Sciatic nerve (tissue), 2 donors: ENCODE measurements at places on chromosomes 2 and 18. TPM values are rescaled to one million over a fixed set of nuclear protein-coding genes. Genes with fewer than 3 reads are reported as not detected.
A peak's percentile ranks its signal among the peaks of the same experiment; 100 is the strongest.

GRCh38 chr2:108376774-108377173 is 980 bp upstream of the SULT1C4 start:
- no peak for DNase-seq

DNA sequence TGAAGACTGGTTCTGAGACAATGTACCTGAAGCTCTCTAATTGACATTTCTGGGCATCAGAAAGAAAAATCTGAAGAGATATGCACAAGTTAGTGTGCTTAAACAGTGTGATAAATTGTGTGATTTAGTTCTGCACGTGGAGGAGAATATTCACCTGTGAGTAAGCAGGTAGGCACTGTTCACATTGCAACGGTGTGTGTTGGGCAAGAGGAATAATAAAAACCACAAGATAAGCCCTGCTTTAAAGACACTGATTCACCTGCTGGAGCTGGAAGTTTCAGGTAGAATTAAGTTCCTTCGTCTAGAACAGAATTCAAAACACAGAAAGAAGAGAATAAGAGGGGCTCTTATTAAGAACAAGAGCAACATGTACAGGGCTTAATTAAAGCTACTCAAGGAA is 864.3 kb upstream of the SOX11 start:
- no peak for DNase-seq

DNA sequence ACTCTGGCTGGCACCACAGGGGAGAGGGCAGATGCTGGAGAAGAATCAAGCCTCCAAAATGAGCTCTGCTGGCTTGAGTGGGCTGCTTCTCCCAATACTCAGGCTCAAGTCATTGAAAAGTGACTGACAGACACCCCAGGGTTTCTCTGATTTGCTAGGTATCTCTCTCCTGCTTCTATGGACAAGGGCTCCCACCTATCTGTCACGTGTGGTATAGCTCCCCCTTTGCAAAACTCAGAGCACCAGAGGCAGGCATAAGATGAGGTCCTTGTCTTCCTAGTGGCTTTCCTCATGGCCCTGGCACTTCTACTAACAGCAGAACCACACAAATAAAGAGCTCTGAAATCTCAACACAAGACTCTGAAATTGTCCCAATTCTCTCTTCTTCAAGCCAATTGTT is 105.2 kb downstream of the GALNT14 start:
- no peak for DNase-seq

DNA sequence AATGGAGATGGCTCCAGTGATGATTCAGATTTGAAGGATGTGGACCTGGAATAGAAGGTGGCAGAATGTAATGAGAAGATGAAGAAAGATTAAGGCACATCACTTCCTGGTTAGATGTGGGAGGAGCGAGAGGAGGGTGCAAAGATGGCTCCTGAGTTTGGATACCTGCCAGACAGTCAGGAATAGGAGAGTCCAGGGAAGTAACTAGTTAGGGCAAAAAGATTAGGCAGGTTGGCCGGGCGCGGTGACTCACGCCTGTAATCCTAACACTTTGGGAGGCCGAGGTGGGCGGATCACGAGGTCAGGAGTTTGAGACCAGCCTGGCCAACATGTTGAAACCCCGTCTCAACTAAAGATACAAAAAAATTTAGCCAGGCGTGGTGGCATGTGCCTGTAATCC is 5.6 kb downstream of the C2orf74 start:
- DNase-seq, result no peak

- no peak for DNase-seq
These were observed 102.1 kb upstream of the CDC42EP3 start for GRCh38 chr2:37773371-37774130.

- DNase-seq, result no peak
These were observed 28.6 kb downstream of the TLK1 start for GRCh38 chr2:171132086-171132485.

GRCh38 chr2:239271471-239271870 is 129.3 kb downstream of the HDAC4 start:
- peak; percentile 56 for DNase-seq

DNA sequence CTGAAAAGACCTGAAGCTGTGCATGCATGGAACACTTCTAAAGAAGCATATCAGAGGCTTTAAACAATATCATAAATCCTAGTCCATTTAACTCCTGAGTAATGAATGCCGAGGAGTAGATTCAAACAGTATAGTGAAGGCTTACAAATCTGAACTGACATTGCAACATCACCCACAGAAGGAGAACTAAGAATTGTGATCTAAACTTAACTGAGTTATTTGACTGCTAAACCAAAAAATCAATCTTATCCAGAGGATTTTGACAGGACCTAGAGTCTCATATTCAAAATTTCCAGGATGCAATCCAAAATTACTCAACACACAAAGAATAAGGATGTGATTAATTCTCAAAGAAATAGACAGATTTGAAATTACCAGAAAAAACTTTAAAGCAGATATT is 181.0 kb downstream of the SLC39A10 start:
- DNase-seq, result no peak

DNA sequence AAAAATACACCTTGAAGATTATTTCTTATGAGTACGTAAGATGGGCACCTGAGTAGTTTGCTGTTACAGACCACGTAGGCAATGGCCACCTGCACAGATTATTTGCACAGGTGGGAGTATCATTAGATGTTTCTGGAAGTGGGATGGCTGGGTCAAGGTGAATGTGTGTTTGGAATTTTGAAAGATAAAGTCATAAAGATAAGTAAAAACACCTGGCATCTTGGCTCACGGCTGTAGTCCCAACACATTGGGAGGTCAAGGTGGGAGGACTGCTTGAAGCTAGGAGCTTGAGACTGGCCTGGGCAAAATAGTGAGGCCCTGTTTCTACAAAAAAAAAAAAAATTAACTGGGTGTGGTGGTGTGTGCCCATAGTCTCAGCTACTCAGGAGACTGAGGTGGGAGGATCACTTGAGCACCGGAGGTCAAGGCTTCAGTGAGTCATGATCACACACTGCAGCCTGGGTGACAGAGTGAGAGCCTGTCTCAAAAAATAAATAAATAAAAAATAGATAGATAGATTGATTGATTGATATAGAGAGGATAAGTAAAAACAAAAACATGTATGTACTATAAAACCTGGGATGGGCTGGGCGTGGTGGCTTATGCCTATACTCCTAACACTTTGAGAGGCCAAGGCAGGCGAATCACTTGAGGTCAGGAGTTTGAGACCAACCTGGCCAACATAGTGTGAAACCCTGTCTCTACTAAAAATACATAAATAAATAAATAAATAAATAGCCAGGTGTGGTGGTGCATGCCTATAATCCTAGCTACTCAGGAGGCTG is 30.4 kb downstream of the ODC1 start:
- DNase-seq, result no peak

GRCh38 chr18:71598374-71598773 is 945.8 kb downstream of the CBLN2 start:
- no peak for DNase-seq

GRCh38 chr2:154226931-154227330 is 355.2 kb downstream of the GALNT13 start:
- no peak for DNase-seq

- DNase-seq, result no peak
These were observed 22.3 kb upstream of the ERICH2 start for GRCh38 chr2:170747921-170748320.

DNA sequence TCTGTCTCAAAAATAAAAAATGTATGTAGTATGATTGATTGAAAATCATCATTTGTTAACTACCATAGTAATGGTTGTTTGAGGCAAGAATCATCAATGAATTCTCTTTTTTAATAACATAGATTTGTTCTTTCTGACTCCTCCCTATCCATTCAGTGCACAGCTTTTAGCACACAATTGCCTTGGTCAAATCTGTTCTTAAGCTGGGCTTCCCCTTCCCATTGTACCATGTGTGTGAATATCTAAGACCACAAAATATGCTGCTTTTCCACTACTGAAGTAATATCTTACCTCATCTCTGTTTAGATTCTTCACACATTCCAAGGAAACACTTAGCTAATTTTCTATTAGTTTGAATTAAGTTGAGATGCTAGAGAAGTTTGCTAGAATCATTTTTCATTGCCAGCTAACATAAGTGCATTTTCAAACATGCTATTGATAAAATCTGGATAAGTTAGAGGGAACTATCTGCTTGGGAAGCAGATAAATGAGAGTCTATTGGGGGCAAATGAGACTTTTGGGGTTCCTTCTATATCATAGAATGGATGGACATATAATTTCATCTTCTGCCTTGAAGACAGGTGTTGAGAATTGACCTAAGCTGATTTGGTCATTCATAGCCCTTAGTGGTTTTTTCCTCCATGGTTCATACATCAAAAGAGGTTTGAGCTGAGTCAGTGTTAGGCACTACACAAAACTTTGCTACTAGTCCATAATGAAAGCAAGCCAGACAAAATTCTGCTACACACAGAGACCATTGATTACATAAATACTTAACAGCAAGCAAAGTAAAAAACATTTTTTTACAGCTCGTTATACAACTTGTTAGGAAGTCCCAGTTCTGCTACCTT is 231.9 kb downstream of the PLCL1 start:
- DNase-seq, result no peak

GRCh38 chr2:241358470-241358869 is 2.4 kb downstream of the FARP2 start:
- DNase-seq, result no peak

DNA sequence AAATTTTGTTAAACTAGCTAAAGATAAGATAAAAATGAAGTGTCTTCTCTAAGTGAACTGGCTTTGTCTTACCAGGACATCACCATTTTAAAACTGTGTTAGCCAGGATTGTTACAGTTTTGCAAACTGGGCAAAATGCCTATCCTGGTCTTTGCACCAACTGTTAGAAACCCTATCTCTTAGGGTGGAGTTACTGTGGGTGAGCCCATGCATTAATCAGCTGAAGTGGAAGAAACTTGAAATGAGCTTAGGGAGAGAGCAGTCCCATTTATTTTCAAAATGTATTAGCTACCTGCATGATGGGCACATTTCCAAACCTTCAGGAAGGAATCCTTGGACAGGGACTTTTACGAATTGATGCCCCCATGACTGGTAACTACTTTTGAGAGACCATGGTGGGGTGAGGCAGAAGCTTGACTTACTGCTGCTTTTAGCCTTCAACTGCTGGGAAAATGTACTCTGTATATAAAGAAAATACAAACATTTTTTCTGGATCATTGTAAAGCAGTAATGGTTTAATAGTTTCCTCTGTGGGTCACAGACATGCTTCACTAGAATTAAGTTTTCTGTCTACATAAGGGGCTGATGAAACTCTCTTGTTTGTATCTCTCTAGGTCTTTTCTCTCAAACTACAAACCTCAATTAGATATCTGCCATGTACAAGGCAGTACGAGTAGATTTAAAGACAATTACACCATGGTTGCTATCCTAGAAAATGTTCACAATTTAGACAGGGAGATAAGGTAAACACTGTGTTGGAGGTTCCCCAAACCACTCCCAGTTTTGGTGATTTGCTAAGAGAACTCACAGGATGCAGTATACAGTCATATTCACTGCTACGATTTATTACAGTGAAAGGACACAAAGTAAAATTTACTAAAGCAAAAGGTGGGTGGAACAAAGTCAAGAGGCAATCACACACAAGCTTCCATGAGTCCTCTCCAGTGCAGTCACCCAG is 321.4 kb upstream of the MMADHC start:
- DNase-seq, result no peak

GRCh38 chr2:25340181-25340921 is 1.4 kb downstream of the DNMT3A start:
- DNase-seq, result no peak

DNA sequence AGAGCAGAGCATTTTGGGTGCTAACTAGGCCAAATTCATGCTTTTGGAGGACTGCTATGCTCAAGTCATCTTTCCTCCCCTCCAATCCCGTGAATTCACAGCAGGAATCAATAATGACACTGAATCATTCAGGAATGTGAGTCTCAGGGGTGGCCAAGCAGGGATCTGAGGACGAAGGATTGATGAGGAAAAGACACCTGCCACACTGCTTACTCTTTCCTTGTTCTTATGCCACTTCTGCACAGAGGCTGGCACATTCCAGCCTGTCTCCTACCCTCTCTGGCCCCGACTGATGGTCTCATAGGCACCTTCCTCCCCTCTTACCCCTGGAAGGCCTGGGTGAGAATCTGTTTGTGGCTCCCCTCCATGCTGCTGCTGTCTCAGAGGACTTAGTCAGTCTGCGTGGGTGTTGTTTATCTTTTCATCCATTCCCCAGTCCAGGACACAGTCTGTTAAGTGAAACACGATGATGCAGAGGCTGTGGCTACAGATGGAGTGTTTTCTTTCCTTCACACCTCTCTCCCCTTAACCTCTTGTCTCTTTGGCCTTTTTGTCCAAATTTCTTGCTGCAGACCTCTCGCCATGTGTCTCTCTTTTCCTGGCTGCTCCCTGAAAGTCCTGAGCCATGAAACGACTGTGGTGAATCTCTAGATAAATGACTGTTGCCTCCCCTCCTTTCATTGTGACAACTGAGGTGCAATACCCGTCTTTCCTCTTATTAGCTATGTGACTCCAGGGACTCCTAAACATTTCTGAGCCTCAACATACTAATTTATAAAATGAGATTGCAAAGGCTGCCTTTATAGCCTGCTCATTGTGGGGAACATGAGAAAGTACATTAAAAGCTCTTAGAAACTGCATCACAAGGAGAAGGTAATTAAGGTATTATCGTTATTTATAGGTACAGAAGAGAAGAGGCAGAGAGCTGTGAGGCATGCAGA is 86.9 kb downstream of the RDH14 start:
- no peak for DNase-seq

DNA sequence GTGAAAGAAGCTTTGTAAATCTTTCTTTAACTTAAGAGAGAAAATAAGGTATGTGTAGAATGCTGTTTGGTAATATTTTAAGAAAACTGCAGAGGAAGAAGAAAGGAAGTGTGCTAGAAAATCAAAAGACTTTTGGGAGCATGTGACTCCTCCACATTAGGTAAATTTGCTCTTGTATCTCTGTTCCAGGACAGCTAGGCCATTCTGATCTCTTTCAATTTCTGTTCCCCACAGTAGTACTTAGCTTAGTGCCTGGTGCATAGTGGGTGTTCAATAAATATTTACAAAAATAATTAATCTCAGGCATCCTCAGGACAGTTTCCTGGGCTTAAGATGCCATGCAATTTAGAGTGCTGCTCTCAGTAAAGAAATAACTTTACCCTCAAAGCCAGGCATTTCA is 105.0 kb downstream of the GPD2 start:
- no peak for DNase-seq

Gene CLEC4F
- total RNA-seq, result 1.7 TPM

Gene PTPN2
- total RNA-seq, result 44.0 TPM

Gene LYG2
- total RNA-seq, result not detected

Gene HOXD12
- total RNA-seq, result not detected

Gene C2orf76
- total RNA-seq, result 17.6 TPM

Gene CHRND
- not detected for total RNA-seq

Gene SLC5A7
- not detected for total RNA-seq

Gene CYP20A1
- total RNA-seq, result 32.6 TPM

Gene POTEJ
- total RNA-seq, result not detected

Gene AQP12A
- total RNA-seq, result not detected

Gene SH2D6
- total RNA-seq, result 0.40 TPM

Gene IL1F10
- not detected for total RNA-seq

Gene C2orf80
- not detected for total RNA-seq

Gene ABCG8
- total RNA-seq, result not detected

Gene BOLL
- not detected for total RNA-seq

Gene C1QL2
- not detected for total RNA-seq

Gene OTX1
- not detected for total RNA-seq

Gene PDE1A
- total RNA-seq, result 45.7 TPM

Gene DYSF
- 21.8 TPM for total RNA-seq
